ENCODE measurements at places on chromosomes 4 and X.

- no peak for DNase-seq
These were observed 29.7 kb downstream of the OFD1 start for GRCh38 chrX:13764281-13764680.

DNA sequence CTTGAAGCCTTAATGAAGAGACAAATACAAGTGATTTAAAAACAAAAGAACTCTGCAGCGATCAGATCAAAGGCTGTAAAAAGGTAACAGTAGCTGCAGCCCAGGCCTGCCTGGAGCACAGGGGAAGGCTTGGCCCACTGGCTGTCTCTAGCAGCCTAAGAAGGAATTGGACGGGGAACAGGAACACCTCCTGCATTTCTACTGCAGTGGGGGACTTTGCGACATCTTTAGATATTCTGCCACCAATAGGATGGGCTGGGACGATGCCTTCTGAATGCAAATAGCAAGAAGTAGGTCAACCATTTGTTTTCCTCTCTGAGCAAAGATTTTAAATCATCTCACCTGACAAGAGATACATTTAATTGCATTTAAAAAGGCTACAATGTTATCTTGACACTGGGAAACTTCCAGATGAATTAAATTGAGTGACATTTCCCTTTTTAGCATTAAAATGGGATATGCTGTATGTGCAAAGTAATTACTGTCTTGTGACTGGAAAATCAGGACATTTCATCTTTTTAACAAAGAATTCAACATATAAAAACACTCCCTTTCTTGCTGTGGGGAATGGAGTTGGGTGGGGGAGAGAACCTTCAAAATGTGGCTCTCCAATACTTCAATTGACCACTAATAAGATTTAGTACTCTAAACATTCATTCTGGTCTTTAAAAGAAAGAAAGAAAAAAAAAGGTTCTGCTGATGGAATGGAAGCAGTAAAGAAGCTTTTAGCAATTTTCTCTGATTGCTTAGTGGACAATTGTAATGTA, 70.0 kb downstream of the NYX start:
- no peak for DNase-seq

DNA sequence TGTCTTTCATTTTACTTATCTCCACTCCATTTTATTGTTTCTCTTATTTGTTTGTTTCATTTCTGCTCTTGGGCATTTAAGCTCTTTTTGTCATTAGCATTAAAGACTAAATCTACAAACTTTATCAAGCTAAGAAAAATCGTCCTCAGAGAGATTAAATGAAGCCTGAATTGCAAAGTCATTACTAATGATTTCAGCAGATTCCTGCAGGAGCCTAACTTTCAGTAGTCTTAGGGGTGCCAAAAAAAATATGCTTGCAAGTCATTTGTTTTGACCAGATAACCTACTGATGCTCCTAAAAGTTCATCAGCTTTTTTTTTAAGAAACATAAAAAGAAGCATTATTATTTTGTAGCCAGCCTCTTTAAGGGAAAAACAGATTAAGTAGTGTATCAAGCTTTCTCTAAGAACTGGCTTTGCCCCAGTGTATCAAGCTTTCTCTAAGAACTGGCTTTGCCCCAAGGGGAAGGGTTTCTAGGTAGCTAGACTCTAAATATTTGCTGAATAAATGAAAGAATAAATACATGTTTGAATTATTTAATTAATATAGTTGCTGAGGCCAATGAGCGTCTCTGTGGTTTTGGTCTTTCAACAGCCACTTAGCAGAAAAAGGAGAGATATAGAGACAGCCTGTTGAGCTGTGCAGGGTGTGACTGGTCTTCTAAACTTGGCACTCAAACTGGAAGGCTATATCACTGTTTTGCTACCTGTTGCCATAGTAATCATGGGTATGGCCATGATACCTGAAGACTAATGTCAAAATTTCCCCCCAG, 174.2 kb downstream of the BTC start:
- no peak for DNase-seq

DNA sequence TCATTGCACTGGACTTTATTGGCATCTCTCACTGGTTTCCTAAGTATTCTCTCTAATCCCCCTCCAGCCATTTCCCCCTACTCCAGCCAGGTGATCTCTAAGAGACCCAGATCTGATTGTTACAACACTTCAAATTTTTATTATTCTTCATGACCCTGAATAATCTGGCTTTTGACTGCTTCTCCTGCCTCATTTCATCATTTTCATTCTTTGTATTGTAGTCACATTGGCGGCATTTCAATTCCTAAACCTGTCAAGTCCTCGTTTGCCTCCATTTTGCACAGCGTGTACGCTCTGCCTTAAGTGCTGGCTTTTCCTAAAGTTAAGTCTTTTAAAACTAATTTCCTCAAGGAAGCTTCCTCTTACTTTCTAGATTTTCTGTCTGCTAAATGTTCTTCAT, 31.6 kb downstream of the UBE2K start:
- DNase-seq, result no peak

GRCh38 chrX:13938829-13939530, 90.7 kb downstream of the GEMIN8 start:
- DNase-seq, result no peak

DNA sequence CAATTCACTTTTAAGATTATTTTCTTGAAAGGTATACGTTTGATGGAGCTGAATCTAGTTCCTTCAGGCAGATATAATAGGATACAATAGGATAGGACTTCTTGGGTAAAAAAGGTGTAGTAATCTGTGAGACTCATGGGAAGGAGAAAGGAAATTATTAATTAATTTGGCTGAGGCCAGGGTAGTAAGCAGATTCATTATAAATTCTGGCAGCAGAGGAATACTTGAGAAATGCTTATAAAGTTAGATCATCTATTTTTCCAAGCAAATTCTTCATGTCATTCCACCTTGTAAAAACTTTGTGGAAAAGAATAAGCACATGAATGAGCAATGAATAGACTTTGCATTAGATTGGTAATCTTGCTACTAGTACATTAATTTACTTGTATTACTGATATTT, 46.9 kb downstream of the GYPE start:
- DNase-seq, result no peak

GRCh38 chrX:100680756-100681155, 36.8 kb downstream of the SRPX2 start:
- DNase-seq, result peak; percentile 1

DNA sequence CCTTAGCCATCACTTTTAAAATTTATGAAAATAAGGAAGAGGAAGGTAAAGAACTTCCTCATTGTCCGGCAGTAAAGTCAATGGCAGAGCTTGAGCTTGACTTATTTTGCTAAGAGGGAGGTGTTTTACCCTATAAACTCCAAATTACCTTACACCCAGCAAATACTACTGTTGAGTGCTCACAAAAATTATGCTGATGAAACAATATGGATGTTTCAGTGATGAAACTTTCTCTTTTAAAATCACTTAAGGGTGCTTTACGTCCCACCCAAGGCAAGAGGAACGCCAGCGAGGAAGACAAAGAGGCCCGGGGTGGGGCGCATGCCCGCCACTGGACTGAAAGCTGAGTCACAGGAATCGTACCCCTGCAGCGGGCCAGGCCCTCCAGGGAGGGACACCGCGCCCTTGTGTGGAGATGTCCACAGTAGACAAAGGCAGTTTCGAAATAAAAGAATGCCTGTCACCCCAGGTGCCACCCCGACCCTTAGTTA, 560 bp upstream of the TMSB4X start:
- DNase-seq, result no peak

- no peak for DNase-seq
These were observed 56.0 kb upstream of the MID1 start for GRCh38 chrX:10676235-10676957.

DNA sequence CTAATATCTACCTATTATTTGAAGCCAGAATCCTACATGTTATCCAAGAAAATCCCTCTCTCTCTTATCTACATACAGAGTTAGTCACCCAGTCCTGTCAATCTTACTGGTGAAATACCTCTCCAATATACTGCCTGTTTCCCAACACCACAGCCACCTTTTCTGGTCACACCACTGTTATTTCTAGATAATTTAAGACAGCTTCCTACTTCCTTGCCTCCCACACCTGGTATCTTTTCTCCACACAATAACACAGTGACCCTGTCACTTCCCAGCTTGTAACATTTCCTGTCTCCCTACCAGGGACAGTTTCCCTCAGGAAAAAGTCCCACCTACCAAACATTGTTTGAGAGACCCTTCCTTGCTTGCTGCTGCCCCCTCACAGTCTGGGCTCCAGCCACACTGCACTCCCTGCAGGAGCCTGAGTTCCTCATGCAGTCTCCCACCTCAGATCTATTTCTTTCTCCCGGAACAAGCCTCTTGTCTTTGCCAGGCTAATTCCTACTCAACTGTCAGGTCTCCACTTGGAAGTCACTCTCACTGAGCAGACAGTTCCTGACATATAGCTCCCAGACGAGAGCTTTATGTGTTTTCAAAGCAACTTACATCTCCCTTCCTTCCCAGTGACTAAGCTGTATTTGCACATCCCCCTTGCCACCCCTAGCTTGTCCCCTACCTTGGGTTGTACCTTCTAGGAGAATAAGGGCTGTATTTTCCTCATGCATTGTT, 73.6 kb upstream of the QRFPR start:
- DNase-seq, result no peak

- DNase-seq, result no peak
These were observed 14.2 kb upstream of the ANKRD17 start for GRCh38 chr4:73272816-73273215.

- DNase-seq, result no peak
These were observed 905 bp upstream of the GALNTL6 start for GRCh38 chr4:171812333-171812664.

GRCh38 chr4:170775851-170776250, 686.1 kb upstream of the AADAT start:
- no peak for DNase-seq

DNA sequence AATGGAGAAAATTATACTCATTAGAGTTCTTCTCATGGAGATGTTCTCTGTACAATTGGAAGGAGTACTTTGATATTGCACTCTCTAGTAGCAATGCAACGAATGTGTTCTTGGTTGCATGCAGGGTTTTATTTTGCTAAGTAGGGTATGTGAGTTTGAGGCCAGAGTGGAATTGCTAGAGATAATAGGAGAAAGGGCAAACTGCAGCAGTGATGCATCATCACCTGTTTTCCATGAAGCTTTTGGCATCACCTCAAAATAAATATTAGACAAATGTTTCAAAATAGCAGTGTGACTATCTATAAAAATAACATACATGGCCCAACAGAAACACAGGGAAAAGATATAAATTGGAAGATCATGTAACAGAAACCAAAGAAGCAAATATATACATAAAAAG, 93.3 kb downstream of the TIGD2 start:
- peak; percentile 35 for DNase-seq

DNA sequence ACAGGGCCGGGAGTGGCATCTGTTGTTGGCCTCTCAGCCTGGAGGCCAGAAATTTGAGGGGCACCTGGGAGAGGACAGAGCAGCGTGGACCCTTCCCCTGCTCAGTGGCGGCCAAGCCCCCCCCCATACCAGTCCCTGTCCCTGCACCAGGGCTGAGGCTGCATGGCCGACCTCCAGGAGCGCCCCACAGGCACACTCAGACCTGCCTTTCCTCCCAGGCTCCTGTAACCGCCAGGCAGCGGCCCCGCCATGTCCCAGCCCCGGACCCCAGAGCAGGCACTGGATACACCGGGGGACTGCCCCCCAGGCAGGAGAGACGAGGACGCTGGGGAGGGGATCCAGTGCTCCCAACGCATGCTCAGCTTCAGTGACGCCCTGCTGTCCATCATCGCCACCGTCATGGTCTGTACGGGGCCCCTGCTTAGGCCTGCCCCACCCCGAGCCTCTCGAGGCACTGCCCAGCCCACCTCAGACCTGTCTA, 15.3 kb downstream of the TMEM175 start:
- no peak for DNase-seq

- peak; percentile 58 for DNase-seq
These were observed 229.6 kb downstream of the PRDM5 start for GRCh38 chr4:120692964-120693363.

DNA sequence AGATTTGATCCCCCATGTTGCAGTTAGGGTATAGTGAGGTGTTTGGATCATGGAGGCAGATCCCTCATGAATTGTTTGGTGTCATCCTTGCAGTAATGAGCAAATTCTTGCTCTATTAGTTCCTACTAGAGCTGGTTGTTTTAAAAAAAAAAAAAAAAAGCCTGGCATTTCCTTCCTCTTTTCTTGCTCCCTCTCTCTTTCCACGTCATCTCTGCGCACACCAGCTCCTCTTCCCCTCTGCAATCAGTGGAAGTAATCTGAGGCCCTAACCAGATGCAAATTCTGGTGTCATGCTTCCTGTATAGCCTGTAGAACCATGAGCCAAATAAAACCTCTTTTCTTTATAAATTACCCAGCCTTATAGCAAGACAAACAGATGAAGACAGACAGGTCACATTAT, 24.5 kb downstream of the WDR17 start:
- no peak for DNase-seq

DNA sequence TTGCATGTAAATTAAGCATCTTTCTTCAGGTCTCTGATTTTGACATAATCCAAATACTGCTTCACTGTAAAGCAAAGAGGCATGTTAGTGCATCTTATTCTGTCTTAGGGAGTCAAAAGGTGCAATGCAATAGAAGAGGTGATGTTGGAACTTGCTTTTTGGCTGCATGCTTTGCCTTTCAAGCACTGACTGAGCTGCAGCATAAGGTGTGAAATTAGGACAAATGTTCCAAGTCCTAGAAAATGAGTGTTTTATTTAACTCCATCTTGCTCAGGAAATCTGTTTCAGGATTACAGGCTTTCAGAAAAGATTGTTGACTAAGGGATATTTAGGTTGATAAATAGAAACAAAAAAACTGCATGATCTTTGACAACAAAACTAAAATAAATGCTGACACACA, 30.8 kb downstream of the NAA11 start:
- no peak for DNase-seq

DNA sequence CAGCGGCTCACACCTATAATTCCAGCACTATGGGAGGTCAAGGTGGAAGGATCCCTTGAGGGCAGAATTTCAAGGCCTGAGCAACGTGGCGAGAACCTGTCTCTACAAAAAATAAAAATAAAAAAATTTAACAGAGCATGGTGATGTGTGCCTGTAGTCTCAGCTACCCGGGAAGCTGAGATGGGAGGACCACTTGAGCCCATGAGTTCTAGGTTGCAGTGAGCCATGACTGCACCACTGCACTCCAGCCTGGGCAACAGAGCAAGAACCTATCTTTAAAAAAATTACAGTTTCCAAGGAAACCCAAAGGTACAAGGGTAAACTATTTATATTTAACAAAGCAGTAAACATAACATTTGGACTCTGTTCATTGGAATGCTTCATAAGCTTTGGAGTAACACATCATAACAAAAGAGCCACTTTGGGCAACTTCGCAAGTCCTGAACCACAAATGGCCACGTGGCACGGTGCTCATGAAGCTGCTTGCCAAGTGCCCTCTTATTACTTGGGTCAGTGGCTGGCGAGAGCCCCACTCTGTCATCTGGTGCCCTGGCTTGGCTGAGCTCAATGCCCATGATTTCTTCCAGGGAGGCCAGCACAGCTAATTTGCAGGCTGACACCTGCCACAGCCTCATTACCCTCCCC, 165.6 kb downstream of the SH3KBP1 start:
- DNase-seq, result no peak

DNA sequence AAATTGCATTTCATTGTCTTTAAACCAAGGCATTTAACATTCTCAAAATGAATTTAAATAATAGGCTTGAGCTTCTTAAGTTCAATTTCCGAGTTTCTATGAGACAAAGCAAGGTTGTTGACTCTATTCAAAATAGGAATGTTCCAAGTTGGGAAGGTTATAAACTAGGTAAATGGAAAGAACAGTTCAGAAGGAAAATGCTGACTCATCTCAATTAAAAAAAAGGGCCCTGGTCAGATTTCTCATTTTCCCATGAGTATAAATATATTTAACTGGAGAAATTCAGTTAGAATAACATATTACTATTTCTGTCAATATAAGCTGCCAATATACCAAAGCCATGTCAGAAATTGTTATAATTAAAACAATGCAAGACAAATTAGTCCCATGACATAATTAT, 113.8 kb downstream of the ATP8A1 start:
- no peak for DNase-seq

- DNase-seq, result no peak
These were observed 743 bp downstream of the ANTXR2 start for GRCh38 chr4:80072228-80072743.

Measured in amniotic stem cell (primary cell).